GM18507 (cell line): ENCODE measurements at places on chromosomes 2 and 18.

DNA sequence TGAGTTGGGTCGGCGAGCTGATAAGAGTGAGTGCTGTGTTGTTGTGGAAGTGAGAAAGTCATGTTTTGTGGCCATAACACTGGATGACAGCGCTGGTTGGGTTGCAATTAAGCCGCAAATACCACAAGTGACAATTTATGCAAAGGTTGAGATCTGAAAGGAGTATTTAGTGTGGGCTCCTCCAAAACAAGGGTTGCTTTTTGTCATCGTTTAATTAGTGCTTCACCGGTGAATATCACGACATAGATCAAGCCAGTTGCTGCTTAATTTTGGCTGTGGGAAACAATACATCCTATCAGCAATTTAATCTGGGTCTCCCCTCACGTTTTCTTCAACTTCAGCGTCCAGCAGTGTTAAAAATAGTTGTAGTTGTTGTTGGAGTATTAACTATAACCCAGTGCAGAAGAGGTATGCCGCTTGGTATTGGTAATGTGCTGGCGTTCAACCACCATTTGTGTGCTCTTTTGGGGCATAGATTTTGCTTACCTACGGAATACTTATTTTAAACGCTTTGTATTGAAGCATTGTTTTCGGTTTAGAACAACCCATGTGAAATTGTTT is 662 bp downstream of the ACVR2A start:
- DNase-seq = no peak

GRCh38 chr2:138020432-138020831 is 56.2 kb downstream of the HNMT start:
- DNase-seq = no peak

DNA sequence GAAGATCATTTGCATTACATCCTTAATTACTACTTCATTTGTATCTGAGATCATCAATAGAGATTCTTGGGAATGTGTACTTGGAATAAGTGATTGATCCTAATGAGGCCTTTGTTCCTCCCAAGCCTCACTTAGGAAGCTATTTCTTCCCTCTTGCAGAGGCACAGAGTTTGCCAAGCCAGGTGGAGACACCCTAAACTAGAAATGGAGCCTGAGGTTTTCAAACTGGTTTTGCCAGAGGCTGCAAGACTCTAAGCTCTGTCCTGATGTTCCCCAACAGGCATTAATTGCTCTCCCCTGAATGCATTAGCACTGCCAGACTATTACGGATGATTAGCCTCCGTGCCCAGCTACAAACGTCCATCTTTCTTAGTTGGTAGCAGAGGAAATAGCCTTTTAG is 125.2 kb upstream of the LGALSL start:
- DNase-seq = no peak

GRCh38 chr2:182649316-182649715 is 66.7 kb upstream of the DNAJC10 start:
- DNase-seq = no peak
